CD4-positive, alpha-beta T cell treated with Interleukin-2 at 100 ng/mL for 4 hours (primary cell): ENCODE measurements at places on chromosomes 2 and 18.

- DNase-seq, result no peak
Measured at GRCh38 chr18:53715243-53715853, 509.1 kb downstream of the MBD2 start.

- DNase-seq, result no peak
Measured at GRCh38 chr18:37395138-37395537, 170.5 kb downstream of the CELF4 start.

DNA sequence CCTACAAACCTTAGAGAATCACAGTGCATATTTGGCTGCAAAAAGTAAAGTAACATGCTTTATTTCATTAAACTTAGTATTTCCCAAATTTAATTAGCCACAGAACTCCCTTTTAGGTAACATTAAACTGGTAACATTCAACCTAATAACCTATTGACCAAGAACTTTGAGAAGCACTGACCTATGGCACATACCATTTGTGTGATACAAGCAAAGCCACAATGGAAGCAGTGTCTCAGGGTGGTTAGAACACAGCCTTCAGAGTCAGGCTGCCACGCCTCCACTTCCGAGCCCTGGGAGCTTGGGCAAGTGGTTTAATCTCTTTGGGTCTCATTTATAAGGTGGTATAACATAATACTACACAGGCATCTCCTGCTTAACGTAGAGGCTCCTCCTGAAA lies 301.4 kb downstream of the PDE11A start:
- DNase-seq, result no peak

DNA sequence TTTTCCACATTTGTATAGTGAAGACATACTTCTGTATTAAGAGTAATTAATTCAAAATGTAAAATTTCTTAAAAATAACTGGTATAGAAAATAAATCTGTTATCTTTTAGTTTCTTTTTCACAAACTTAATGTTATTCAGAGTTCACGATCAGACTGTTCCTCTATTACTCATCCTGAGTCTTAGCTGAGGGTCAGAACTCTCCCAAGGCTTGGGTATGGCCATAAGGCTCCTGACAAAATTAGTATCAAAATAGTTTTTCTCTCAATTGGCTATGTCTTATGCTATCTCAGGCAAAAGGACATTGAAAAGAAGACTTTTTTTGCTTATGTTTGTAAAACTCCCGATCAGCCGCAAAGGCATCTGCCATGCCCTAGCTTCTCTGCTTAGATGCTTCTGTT lies 56.1 kb upstream of the NAB1 start:
- DNase-seq, result no peak

GRCh38 chr2:199705538-199705937 lies 145.5 kb downstream of the FTCDNL1 start:
- DNase-seq, result no peak

DNA sequence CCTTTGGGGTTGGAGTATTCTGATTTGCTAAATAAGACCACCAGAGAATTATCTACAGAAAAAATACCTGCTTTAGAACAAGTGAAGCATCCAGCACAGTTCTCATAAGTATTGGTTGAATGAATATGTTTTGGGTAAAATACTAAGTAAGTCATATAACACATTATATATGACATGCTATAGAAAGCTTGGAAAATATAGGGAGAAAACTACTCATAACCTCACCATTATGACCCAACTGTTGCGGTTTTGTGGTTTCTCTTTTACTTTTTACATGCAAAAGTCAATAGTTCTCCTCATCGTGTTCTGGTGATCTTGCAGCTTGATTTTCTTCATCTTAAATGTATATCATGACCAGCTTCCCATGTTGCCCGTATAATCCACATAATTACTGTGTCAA lies 66.2 kb downstream of the DIPK1C start:
- no peak for DNase-seq

GRCh38 chr2:118529908-118530599 lies 317.4 kb downstream of the EN1 start:
- DNase-seq, result no peak

DNA sequence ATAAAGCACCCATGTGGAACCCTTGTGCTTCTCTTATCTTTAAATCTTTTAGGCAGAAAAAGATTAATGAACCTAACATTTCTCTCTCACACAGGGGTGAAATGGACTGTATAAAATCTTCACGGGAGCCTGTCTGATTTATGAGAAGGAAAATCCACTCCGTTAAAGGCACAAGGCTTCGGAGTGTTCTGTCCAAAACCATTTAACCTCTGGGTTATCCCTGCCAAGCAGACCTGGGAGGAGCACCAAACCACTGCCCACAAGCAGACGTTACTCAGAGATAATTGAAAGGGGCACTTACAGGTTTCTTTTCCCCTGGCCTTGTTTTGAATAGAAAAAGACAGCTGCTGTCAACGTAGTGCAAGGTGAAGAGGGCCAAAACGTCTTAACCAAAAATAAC lies 184.4 kb upstream of the DOK6 start:
- DNase-seq, result no peak

GRCh38 chr2:112947374-112947773 lies 30.4 kb upstream of the IL36G start:
- DNase-seq, result no peak

- DNase-seq, result no peak
Measured at GRCh38 chr2:150152230-150152629, 335.2 kb downstream of the RND3 start.

GRCh38 chr2:19474128-19474527 lies 115.7 kb upstream of the OSR1 start:
- DNase-seq, result peak; percentile 28

GRCh38 chr2:22282916-22283315 lies 1102.1 kb upstream of the KLHL29 start:
- DNase-seq, result no peak

- DNase-seq, result no peak
Measured at GRCh38 chr18:13447621-13448334, 229.2 kb downstream of the LDLRAD4 start.

- no peak for DNase-seq
Measured at GRCh38 chr2:57878866-57879210, 167.8 kb upstream of the VRK2 start.

GRCh38 chr2:76027761-76028160 lies 317.0 kb upstream of the GCFC2 start:
- no peak for DNase-seq

DNA sequence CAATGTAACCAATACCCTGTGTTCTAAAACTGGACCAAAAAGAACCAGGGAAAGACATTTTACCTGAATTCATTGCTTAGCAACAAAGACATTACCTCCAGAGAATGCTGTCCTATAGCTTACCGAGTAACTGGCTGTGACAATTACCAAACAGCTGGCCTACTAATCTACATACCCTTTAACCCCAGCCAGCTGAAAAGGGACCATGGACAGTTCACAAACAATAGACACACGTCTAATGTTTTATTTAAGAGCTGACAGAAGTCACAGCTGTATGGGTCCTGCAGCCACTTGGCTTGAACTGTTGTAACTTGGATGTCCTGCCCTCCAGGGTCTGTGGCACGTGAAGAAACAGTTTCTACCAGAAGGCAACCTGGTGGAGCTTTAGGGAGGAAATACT lies 130.1 kb upstream of the EFEMP1 start:
- DNase-seq, result no peak

DNA sequence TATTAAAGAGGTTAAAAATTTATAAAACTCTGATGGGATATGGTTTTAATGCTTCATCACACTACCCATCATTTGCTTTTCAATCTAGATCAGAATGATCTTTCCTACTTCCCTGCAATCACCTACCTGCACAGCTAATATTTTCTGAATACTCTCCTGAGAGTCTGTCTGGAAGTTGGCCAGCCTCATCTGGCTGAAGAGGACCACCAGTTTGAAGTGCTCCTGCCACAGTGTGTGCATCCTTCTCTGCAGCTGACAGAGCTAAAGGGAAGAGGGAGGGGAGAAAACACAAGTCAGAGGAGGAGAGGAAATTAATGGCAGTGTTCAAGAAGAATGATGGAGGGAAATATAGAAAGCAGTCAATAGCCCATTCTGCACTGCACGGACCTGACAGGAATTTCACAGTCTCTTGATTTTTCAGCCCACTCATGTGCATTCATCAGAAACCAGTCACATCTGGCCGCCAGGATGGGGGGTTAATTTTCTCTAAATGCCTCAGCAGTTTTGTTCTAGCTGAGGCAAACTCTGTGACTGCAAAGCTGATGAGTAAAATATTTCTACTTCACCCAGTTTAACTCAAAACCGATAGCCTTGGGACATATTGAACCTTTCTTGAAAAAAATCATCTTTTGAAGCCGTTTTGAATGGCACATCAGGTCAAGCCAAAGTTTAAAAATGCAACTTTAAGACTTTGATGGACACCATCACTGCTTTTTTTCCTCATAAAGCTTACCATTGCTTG lies 201.8 kb upstream of the KLHL14 start:
- no peak for DNase-seq

- no peak for DNase-seq
Measured at GRCh38 chr2:117621326-117621725, 193.2 kb upstream of the DDX18 start.

DNA sequence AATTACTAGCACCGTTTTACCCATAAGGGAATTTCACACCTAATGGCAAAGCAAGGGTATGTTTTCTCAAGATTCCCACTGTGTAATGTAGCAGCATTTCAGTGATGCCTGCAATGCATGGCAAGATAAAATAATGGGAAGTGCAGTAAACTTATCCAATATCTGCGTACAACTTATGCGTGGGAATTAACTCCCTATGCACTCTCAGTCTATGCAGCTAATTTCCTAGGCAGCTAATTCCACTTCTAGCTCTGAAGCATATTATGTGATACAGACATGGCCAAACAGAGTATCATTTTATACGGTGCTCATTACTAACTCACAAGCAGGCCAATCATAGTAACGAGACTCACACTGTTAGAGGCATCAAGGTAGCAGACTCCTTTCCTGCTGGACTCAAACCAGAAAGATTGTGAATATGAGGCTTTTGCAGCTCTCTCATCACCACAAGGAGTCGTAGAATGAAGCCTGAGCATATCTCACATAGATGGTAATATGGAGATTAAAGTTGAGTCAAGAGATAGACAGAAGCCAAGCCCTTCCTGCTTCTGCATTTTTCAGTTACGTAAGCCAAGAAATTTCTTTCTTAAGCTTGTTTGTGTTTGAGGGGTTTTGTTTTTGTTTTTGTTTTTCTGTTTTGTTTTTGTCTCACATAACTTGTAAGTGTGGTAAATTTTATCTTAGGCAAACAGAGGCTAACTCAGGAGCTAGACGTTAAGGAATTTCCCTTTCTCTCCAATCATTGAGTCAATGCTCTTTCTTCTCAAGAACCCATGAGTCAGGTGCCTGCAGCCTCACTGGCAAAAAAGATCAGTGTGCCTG lies 34.8 kb upstream of the ITGAV start:
- no peak for DNase-seq

DNA sequence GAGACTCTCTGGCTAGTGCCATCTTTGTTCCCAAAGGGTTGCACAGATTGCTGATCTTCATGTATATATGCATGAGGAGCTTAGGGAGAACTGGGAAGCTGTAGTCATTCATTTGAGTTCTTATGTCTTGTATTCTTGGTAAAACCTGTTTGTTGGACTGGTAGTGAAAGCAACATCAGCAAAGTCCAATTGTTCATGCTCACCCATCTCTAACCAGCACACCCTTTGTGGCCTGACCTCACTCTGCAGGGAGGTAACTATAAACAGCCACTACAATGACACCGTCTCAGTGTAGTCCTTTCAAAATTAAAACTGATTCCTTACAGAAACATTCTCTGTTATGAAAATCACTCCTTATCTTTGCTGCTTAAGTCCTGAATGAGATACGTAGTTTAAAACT lies 13.9 kb upstream of the LMAN1 start:
- no peak for DNase-seq

- no peak for DNase-seq
Measured at GRCh38 chr2:189580241-189580651, 340 bp downstream of the SLC40A1 start.

DNA sequence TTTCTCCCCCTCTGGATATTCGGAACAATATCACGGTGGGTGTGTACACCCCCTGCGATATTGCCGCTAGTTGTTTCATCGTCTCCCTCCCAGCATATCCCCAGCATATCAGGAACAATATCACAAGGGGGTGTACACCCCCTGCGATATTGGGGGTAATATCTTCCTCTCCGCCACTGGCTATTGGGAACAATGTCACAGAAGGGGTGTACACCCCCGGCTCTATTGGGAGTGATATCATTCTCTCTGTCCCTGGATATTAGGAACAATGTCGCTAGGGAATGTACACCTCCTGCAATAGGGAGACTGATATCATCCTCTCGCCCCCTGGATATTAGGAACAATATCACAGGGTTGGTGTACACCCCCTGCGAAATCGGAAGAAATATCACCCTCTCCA lies 1932.0 kb downstream of the SUCLG1 start:
- DNase-seq, result no peak

GRCh38 chr18:75003039-75003438 lies 205.9 kb downstream of the PTGR3 start:
- no peak for DNase-seq

DNA sequence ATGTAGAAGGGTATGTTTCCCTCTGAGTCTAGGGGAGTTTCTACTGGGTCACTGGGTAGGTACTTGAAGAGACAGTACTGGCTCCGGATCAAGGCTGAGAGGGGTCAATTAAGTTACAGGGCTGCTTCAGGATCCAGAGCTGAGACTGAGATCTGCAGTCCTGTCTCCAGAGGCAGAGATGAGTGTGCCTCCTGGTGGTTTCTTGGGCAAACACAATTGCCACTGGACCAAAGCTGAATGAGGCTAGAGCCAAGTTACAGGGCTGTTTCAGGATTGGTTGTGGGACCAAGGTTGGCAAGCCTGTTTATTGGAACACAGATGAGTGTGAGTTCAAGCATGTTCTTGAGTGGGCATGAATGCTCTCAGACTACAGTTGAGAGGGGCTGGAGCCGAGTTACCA lies 157.9 kb downstream of the ADCYAP1 start:
- no peak for DNase-seq

DNA sequence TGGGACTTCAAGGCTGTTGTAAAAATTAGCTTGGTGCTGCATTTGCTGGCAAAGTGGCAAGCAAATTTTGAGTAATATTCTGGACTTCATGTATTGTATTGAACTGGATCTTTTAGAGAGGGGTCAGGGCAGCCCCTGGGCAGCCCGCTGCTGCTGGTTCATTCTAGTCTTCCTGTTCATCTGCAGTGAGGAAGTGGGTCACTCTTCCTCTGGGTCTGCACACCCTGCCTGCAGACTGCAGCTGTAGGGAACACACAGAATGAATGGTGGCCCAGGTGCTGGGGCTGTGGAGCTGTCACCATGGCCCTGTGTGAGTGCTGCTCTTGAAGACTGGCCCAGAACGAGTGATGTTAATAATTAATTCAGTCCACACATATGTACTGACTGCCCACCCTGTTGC lies 9.4 kb downstream of the SH3RF3 start:
- no peak for DNase-seq

GRCh38 chr18:48412339-48412929 lies 3.3 kb upstream of the ZBTB7C start:
- peak; percentile 28 for DNase-seq
